ENCODE measurements at places on chromosomes 3 and 15.

GRCh38 chr3:46918634-46919033 lies 41.1 kb downstream of the PTH1R start:
- DNase-seq: no peak

DNA sequence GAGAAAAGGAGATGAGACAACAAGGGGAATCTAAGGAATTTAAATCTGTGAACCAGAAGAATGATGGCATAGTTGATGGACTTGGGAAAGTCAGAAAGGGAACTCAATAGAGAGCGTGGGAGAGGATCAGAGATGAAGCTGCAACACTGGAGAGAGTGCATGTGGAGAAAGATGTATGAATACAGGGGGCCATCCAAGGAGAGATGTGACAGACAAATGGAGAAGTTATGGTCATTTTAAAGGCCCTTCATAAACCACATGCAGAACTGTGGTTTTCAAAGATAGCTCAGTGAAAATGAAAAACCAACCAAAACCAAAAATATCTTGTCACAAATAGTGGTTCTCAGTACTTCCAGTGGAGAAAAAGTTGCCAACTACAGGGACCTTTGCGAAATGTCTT lies 265.2 kb downstream of the SUCLG2 start:
- no peak for DNase-seq

DNA sequence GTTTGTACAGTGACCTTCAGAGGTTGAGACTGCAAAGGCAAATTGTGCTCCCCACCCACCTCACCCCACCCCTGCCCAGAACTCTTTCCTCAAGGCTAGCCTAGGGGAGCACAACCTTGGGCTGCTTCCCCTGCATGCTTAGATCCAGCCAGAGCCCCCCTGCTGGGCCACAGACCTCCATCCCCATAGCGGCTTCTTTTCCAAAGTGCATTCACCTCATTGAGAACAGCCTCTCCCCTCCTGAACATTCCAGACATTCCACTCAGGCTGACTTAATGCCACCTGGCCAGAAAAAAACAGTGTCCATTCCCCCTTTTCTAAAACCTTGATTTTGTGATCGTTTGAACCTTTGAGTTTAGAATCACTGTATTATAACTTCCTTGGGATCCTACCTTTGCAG lies 124.4 kb upstream of the TOPAZ1 start:
- no peak for DNase-seq

GRCh38 chr3:171569571-171570132 lies 109.4 kb upstream of the TNIK start:
- DNase-seq: no peak

Data from NCI-H1417 (cell line).